ENCODE measurements at places on chromosomes 4 and X.

- no peak for DNase-seq
Observed at GRCh38 chrX:13790206-13791131, 26.4 kb downstream of the GPM6B start.

DNA sequence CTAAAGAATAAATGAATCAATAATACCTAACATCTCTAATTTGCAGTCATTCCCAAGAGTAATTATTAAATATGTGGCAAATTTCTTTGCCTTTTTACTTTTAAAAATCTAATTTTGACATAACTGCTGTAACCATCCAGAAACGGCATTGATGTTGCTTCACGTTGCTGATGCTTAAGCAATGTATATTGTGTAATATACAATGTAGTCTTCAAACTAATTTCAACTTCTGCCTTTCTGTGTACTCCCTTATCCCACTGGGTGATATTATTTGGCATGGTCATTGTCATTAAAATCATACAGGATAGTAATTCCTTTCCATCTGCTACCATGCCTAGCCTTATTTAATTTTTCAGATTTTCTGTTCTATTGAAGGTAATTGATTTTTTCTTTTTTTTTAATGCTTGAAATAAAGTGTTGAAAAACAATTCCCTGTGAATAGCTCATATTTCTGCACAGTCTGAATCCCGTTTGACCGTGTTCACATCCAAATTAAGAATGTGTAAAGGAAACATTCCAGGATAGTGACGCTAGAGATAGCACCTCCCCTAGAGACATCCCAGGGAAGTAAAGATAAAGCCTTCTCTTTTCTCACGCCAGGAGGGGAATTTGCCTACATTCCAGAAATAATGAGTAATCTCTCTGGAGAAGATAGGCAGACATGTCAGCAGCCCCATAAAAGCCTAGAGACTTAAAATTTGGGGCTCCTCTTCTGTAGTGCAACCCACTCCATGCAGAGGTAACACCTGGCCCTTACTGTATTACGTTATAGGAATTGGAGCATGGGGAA, 8.6 kb downstream of the FAM200B start:
- DNase-seq = no peak

DNA sequence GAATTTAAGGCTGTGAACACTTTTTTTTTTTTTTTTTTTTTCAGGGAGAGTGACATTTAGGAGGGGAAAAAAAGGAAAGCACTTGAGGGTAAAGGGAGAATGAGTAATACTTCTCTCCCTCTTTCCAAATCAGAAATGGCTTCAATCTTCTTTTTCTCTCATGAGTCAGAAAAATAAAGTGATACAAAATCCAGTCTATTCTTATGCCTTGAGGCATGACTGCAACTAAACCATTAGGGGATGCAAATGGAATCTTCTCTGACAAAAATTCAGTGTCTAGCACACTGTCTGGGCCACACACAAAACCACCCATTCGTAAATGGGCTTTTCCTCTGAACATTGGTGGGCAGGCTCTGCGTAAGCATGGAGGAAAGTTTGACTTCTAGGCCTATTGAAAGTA, 46.7 kb upstream of the POU4F2 start:
- DNase-seq = no peak

DNA sequence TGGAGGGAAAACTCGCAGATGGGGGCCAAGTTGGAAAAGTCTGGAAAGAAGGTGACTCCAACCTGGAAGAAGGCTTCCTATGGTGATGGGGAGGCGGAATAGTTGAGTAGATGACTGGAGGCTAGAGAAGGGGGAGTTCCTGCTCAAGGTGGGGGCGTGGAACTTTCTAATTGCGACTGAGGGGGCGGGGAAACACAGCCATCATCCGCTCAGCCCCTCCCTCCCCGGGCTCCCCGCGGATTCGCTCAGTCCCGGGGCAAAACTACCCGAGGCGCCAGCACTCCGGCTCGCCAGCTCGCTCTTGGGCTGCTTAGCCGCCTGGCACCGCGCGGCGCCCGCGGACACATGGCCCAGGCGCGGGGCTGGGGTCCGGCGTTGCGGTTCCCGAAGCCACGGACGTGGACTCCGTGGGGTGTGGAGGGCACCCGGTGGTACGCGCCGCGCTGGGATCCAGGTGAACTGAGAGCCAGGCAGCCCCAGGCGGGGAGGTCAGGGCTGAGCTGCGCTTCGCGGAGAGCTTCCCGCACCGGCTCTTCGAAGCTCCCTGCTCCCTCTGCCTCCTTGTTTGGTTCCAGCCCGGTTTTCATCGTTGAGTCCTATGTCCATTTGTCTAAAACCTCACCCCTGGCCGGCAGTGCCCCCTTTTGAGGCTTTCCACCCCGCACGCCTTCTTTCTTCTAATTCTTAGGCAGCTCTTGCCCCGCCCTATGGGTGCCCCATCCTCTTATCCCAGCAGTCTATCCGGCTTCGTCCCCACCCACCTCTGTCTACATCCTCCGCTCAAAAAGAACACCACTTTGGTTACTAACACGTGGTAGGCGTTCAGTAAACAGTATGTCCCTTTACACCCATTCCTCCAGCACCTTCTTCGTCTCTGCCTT, 38.9 kb downstream of the STARD8 start:
- no peak for DNase-seq

DNA sequence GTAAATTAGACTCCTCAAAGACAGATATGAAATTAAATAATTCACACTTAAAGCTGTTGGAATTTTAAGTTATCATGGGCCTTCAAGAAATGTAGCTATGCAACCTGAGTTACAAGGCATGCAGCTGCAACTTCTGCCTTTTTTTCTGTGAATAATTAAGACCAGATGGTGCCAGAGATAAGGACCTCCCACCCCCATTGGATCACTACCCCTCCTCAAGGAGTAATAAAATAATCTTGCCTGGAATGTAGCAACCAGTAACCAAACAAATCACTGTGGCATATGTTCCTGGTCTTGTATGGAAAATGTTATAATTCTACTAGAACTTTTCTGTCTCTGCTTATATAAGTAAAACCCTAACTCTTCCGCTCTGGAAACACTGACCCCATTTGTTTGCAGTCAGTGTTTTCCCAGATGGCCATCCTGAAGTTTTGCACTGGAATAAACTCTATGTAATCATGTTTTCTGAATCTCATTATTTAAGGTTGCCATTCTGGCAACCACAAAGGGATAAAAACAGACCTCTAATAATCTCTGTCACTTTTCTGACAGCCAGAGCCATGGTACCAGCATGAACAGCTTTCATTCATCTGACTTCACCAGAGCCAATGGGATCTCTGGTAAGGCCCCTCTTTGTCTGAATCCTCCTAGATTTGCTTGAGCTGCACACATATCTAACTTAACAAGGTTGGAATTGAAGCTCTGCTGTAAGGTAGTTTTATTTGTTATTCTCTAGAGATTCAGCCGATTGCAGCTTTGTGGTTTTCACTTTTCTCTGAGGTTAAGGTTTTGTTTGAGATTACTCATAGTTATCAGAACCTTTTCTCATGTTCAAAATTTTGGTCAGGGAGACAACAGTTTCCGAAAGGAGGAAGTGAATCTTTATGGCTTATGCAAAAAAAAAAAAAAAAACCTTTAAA, 274.6 kb downstream of the NAF1 start:
- no peak for DNase-seq

GRCh38 chr4:104446431-104447278, 48.0 kb downstream of the CXXC4 start:
- DNase-seq = no peak

GRCh38 chr4:94767446-94767845, 9.7 kb downstream of the BMPR1B start:
- no peak for DNase-seq

GRCh38 chrX:16014171-16014570, 109.2 kb upstream of the GRPR start:
- DNase-seq = no peak

DNA sequence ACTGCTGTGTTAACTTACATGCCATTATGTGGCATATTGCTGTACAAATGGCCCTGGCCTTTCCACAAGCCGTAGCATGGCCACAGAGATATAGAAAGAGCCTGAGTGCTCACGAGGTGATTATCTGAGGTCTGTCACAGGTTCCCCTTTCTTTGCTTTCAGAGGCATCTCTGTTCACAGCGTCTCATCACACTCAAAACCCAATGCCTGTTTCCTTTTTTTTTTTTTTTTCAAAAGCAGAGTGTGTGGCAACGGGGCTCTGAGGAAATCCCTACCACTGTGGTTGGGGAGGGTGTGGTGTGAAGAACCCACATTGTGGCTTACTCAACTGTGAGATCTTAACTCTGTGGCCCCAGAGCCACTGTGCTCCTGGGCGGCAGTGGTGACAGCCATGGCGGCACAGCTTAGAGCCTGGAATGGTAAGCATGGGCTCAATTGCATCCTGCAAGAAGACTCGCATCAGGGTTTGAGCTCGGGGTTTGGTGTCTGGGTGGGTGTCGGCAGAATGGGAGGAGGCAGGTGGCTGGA, 30.8 kb downstream of the RTL5 start:
- peak; percentile 29 for DNase-seq

Data from stimulated activated CD4-positive, alpha-beta T cell treated with anti-CD3 and anti-CD28 coated beads, Interleukin-1b, Interleukin-23, amount 100 ng/mL, for 1 hour (primary cell).